Activated gamma-delta T cell (primary cell): ENCODE measurements at places on chromosomes 7 and 10.

DNA sequence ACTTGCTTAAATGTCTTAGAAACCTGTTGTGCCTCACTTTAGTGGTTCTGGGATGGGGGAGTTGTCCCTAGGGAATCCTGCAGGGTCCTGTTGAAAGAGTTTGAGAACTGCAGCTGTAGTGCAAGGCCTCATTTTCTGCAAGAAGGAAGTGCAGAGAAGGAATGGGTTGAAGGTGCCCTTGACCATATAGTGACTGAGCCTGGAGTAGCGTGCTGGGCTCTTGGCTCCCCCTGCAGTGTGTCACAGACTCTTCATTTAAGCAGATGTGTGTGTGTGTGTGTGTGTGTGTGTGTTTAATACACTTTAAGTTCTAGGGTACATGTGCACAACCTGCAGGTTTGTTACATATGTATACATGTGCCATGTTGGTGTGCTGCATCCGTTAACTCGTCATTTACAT is 92.2 kb downstream of the GRK5 start:
- DNase-seq, result no peak

DNA sequence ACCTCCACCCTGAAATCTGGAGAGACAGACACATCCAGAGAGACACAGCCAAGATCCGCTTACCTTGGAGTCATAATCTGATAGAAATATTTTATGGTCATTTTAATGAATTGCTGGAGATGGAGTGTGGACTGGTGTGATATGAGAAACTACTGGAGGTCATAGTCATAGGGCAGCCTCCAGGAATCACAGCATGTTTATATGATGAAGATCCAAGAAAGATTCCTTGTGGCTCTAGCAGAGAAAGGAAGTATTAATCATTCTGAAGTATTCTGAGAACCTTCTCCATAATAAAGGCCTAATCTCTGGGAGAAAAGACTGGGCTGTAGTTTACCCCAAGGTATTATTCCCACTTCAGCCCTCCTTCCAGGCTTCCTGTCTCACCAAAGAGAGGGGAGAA is 38.0 kb downstream of the POLR1F start:
- no peak for DNase-seq

- no peak for DNase-seq
Observed at GRCh38 chr7:128234476-128235026, 6.5 kb upstream of the LEP start.

DNA sequence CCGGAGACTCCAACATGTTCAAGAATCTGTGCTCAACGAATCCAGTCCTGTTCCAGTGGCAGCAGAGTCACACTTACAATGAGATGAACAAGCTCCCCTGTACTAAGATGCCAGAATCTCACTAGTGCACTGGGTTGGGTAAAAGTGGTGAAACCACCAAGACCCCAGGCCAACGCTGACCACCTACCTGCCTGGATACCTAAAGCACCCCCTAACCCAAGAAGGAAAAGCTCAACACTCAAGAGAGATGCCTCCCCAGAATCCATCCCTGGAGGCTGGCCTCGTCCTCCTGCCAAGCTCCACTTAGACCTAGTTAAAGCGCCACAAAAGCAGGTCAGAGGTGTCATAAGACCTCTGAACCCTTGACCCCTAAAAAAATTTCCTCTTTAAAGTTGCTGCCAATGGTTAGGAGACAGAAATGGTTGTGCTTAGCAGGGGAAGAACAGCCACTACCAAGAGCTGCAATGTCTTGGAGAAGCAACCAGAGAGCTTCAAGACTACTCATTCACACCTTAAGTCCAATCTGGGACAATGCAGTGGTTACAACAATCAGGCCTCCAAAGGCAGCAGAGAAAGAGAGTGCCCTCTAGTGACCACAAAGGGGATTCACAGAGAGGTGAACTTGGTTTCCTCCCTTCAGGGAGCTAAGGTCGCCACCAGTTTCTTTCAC is 94.6 kb upstream of the MACROH2A2 start:
- no peak for DNase-seq

DNA sequence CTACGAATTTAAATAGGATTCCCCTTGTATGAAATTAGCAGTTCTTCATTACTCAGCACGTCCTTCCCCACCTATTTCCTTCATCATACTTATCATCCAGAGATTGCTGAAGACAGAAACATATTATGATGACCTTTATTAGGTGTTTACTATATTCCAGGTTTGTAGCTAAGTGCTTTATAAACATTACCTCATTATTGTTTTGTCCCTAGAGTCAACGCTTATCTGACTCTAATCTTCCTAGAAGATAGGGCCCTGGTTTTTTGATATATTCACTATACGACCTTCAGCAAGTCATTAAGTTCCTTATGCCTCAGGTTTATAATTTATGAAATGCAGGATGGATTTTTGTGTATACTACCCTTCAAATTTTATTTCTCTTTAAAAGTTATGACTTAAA is 36.8 kb upstream of the NRP1 start:
- no peak for DNase-seq

DNA sequence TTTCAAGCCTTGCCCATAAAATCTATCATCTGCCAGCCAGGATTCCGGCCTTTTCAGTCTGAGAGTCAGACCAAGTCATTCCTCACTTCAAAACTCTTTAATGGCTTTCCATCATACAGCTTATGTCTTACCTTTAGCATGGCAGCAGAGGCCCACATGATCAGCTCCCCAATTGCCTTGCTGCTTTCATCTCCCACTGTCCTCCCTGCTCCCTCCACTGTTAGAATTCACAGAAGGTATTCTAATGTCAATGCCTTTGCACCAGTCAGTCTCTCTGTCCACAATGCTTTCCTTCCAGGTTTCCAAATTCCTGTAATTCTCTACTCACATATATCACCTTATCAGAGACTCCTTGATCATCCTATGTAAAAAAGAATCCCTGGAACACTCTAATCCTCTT is 37.2 kb downstream of the SEMA3E start:
- no peak for DNase-seq

- peak; percentile 69 for DNase-seq
Observed at GRCh38 chr7:322111-322671, 32.2 kb downstream of the FOXL3 start.

GRCh38 chr7:37341033-37341630 is 107.5 kb downstream of the ELMO1 start:
- no peak for DNase-seq

GRCh38 chr10:132610071-132610701 is 72.6 kb downstream of the INPP5A start:
- no peak for DNase-seq

DNA sequence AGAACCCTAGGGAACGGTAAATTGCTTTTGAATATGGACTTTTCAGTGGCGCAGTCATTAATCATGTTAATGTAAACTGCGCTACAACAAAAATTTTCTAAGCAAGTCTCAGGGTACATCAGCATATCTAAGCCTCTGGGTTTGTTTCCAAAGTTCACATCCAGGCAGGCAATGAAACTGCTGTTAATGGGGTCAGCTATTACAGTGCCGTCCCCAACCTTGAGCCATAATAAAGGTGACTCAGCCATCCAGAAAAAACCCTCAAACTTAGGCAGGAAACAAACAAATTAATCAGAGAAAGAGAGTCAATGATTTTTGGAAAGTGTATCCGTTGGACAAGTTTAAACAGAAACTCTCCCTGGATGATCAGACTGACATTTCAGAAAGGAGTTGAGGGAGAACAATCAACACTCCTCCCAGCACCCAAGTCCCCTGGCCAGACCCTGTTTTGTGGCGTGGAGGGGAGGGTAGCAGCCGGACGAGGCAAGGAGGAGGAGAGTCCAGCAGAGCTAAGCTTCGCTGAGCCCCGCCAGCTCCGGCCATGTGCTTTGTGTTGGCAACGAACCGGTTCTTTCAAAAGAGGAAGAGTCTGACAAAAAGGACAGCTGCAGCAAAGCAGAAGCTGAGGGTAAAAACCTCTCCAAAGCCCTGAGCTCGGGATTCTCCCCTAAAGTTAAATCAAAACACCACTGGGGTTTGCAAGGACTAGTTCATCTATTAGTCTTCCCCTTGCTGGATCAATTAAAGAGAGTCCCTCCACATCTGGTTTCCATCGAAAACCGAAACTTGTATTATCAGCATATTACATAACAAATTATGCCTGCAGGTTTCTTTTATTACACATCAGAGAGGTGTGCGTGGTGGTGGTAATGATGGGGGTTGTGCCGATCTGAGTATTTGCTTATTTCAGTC is 3.6 kb downstream of the FAM53B start:
- no peak for DNase-seq

DNA sequence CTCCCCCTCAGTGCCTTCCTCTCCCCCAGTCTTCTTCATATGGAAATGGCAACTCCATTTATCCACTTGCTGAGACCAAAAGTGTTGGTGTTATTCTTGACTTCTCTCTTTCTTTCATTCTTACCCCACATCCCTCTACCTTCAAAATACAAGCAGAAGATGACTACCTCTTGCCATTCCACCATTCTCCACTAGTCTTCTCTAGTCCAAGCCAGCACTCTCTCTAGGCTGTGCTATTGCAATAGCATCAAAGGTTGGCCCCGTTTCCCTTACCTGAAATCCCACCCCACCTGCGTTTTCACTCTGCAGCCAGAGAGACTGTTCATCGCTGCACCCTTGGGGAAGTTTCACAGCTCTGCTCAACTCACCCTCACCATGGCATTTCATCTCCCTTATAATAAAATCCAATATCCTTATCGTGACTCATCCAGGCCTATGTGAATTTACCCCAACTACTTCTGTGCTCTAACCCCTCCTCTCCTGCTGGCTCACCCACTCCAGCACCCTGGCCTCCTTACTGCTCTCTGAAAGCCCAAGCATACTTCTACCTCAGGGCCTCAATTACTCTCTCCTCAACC is 109.1 kb downstream of the LSM5 start:
- DNase-seq, result no peak

GRCh38 chr10:79460687-79461086 is 15.3 kb upstream of the ZCCHC24 start:
- no peak for DNase-seq

DNA sequence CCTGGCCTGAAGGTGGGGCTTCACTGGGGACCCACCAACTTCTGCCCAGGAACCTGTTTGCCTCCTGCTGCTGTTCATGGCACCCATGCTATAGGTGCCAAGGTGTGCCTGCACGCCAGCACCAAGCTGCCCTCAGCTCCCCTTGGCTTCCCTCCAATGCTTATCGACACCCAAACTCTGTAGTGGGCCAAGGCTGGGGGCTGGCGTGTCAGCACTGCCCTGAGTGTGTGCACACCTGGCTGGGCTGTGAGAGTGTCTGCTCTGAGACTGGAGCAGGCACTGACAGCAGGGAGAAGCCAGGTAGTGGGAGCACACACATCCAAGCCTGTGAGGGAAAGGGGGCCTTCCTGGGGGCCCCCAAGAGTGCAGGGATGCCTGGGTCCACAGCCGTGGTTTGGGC is 43.1 kb upstream of the TUBB8 start:
- DNase-seq, result no peak

DNA sequence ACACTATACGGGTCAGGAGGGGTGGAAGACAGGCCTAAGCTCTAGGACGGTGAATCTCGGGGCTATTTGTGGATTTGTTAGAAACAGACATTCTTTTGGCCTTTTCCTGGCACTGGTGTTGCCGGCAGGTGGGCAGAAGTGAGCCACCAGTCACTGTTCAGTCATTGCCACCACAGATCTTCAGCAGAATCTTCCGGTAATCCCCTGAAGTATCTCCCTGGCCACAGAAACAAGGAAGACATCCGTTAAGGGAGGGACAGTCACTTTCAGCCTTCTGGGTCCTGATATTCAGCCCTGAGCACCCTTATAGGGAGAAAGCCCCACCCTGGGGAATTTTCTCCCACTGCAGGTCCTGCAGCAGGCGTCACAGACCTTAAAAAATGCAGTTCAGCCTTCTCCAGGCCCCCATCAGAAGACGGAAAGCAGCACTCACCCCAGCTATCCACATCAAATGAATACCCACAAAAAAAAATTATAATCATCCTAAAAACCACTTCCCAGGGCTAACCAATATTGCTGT is 23.2 kb downstream of the PLAC9 start:
- DNase-seq, result no peak

DNA sequence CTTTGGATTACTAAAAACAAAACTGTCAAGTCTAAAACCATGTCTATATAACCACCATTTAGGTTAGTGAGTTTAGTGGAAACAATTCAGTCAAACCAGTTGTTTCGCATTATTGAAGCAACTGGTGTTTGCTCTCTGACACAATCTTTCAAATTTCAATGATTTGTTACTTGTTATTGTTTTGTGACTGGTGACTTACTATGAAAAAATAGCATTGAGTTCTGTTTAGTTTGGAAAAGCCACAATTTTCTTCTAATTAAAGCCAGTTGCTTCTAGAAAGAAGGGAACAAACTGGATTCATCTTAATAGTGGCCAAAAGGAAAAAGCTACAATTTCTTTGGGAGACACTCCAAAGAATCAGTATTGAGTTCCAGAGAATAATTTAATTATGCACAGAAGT is 30.4 kb downstream of the LAMB4 start:
- DNase-seq, result no peak

DNA sequence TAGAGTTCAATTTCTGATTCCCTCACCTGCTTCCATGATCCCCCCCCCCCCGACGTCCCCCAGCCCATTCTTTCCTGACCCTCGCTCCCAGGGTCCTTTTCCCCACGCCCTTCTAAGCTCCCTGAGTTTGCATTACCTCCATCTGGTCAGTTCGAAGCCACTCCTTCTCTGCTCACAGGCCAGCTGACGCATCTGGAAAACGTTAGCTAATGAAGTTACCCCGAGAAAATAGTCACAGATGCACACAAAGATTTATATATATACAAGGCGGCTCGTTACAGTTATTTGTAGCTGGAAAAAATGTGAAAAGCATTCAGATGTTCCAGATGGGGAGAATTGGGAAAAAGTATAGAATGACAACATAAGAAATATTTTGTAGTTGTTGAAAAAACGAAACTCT is 630.0 kb upstream of the FOXK1 start:
- DNase-seq, result no peak

DNA sequence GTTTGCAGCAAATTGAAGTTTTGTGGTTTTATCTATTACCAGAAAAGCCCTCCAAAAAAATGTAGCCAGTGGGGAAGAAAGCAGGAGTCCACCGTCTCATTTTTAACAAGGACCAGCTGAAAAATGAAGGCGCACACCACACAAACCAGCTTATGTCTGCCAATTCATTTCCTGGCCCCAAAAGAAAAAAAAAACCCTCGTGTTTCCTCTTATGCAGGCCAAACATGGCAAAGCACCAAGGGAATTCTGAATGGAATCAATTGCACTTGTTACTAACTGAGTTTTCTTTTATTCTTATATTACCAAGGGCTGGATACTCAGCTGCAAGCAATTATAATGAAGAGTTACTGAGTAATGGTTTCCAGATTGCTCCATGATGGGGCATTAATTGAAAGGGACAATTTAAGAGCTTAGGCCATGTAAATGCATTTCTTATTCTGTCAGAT is 428.3 kb upstream of the NPVF start:
- DNase-seq, result no peak

GRCh38 chr10:32038777-32039176 is 17.4 kb downstream of the KIF5B start:
- DNase-seq, result no peak

- no peak for DNase-seq
Observed at GRCh38 chr7:40795607-40796006, 660.8 kb downstream of the SUGCT start.

GRCh38 chr10:9305018-9305655 is 1250.6 kb downstream of the GATA3 start:
- no peak for DNase-seq

- no peak for DNase-seq
Observed at GRCh38 chr10:18563003-18563726, 88.2 kb downstream of the NSUN6 start.
